ENCODE measurements at places on chromosomes 5 and 9.

GRCh38 chr9:99073985-99074901 is 30.7 kb upstream of the TGFBR1 start:
- no peak for DNase-seq

GRCh38 chr9:122346478-122347347 is 24.1 kb upstream of the PTGS1 start:
- no peak for DNase-seq

GRCh38 chr5:93929131-93929530 is 187.7 kb upstream of the POU5F2 start:
- DNase-seq, result no peak

DNA sequence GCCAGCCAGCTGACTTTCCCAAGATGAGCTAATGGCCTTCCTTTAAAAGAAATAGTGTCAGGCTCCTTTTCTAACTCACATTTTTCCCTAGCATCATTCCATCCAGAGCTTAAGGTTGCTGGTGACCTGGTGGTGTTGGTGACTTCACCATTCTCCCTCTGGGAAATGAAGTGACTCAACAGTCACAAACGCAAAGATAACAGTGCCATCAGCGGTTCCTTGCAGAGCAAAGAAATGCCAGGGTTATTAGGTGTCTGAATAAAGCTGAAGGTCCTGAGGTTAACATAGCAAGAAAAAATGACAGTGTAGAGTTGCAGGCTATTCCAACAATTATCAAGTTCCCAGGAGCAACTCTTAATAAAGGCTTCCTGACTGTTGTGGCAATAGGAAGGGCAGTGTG is 111.8 kb upstream of the SLC44A1 start:
- no peak for DNase-seq

GRCh38 chr5:89087551-89088318 is 204.8 kb upstream of the MEF2C start:
- no peak for DNase-seq

DNA sequence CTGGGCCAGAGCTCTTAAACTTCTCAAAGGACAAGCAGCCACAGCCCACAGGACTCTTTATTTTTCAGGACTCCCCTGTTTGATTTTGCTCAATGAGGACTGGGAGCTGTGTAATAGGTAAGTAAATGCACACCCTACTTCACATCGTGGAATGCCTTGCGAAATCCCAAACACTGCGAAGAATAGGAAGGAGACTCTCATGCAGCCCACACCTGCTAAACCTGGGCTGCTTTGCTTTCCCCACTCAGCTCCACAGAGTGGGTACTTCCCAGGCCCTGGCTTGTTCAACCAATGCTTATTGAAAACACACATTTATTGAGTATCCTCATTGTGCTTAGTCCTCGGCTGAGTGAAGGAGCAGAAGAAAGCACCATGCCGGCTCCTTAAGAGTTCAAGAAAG is 103.3 kb upstream of the FSTL4 start:
- no peak for DNase-seq

- no peak for DNase-seq
Measured at GRCh38 chr5:96293966-96294883, 138.8 kb downstream of the PCSK1 start.

DNA sequence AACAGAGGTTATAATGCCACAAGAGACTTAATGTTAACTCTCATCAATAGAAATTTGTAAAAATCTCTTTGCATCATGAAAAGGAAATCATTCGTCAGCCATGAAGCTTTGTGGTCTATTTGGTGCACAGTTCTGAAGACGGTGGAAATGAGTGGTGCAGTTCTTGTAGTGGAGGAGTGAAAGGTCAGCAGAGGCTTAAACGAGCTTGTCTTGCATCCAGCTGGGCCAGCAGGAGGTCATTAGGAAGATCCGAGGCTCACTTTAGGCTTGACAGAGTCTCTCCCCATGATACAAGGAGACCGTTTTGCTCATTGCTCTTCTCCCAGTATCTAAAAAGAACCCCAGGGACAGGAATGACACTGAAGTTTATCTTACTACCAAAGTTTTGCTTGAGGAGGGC is 440.8 kb downstream of the BNC2 start:
- DNase-seq, result no peak

DNA sequence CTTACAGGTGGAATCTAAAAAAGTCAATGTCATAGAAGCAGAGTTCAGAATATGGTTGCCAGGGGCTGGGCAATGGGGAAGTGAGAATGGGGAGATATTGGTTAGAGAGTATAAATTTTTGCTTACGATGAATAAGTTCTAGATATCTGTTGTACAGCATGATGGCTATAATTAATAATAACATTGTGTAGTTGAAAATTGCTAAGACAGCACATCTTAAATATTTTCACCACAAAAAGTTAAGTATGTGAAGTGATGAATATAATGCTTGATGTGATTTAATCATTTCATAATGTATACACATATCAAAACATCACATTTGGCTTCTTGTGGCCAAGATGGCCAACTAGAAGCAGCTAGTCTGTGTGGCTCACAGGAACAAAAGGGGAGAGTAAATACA is 425.9 kb upstream of the ACO1 start:
- DNase-seq, result no peak

GRCh38 chr9:14440062-14440461 is 126.1 kb upstream of the NFIB start:
- DNase-seq, result no peak

- no peak for DNase-seq
Measured at GRCh38 chr5:16043349-16043965, 136.1 kb downstream of the MARCHF11 start.

GRCh38 chr5:176373100-176373818 is 8.0 kb downstream of the ARL10 start:
- DNase-seq, result no peak

- no peak for DNase-seq
Measured at GRCh38 chr9:4170231-4170630, 129.6 kb downstream of the GLIS3 start.

- no peak for DNase-seq
Measured at GRCh38 chr5:78497573-78498533, 137.4 kb downstream of the SCAMP1 start.

DNA sequence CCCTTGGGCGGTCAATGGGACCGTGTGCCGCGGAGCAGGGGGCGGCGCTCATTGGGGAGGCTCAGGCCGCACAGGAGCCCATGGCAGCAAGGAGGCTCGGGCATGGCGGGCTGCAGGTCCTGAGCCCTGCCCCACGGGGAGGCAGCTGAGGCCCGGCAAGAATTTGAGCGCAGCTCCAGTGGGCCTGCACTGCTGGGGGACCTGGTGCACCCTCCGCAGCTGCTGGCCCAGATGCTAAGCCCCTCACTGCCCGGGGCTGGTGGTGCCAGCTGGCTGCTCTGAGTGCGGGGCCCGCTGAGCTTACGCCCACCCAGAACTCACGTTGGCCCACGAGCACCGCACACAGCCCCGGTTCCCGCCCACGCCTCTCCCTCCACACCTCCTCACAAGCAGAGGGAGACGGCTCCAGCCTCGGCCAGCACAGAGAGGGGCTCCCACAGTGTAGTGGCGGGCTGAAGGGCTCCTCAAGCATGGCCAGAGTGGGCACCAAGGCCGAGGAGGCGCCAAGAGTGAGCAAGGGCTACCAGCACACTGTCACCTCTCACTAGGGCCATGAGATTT is 141.1 kb upstream of the OR13F1 start:
- no peak for DNase-seq

GRCh38 chr5:68178579-68178978 is 37.0 kb upstream of the PIK3R1 start:
- no peak for DNase-seq

GRCh38 chr5:76980518-76981144 is 27.8 kb downstream of the CRHBP start:
- no peak for DNase-seq

GRCh38 chr5:50655810-50656205 is 10.6 kb upstream of the PARP8 start:
- no peak for DNase-seq

- no peak for DNase-seq
Measured at GRCh38 chr5:74357827-74358226, 282.7 kb downstream of the ENC1 start.

DNA sequence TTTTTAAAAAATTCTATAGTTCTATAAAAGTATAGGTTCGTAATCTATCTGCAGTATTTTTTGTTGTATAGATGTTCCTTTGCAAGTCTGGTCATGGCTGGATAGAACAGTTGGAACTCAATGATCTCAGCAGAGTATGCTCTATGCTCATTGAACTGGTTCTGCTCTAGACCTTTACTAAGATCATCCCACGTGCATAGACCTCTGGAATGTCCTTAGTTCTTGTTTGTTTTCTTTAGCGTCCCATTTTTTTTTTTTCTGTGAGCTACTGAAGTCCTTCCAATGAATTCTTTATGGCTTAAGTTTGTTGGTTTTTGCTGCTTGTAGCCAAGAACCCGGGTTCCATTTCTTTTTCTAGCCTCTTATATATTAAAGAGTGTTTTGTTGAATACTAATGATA is 3.5 kb downstream of the TMEM38B start:
- DNase-seq, result no peak

Measured in cortex of kidney (tissue), 1 donor.